ENCODE measurements at places on chromosomes 12 and 14.

GRCh38 chr12:107634530-107634929 lies 51.1 kb upstream of the PWP1 start:
- DNase-seq, result no peak

DNA sequence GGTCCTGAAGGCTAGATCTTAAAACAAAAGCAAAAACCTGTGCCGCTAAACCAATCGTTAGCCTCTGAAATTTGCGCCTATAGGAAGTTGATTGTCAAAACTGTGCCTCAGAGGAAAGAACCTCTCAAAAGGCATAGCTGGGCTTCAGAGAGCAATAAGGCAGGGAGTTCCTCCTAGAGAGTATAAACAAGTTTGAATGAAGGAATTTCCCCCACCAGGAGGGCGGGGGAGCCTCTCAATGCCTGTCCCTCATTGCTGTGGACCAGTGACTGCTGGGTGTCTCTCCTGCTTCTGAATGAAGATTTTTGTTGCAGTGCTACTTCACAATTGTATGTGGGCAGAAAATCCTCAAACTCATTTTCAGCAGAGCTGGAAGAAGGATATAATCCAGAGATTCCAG lies 88.6 kb downstream of the KCNK10 start:
- DNase-seq, result no peak

DNA sequence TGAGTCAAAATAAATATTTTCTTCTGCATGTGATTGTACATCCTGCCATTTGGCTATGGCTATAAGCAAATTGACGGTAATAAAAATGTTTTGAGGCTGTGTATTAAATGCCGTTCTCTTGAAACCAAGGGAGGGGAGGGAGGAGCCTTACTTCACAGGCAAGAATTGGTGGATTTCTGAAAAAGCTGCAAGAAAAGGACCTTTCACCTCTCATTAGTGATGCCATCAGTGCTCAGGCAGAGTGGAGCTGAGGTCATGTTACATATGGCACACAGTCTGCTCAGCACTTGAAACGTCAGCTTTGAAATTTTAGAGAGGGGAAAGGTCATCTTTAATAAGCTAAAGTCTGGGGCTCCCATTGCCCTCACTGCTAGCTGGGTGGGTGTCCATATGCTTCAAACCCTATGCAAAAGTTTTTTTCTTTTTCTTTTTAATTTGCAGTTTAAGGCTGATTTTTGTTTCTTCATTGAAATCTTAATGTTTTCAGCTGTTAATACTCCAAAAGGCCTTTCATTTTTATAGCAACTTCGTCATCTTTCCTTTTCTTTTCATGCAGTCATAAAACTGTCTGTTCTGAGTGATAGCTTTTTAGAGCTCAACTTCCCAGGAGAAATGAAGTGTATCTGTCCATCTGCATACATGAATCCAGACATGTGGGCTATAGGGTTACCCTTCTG lies 9.8 kb upstream of the SIX1 start:
- DNase-seq, result no peak

DNA sequence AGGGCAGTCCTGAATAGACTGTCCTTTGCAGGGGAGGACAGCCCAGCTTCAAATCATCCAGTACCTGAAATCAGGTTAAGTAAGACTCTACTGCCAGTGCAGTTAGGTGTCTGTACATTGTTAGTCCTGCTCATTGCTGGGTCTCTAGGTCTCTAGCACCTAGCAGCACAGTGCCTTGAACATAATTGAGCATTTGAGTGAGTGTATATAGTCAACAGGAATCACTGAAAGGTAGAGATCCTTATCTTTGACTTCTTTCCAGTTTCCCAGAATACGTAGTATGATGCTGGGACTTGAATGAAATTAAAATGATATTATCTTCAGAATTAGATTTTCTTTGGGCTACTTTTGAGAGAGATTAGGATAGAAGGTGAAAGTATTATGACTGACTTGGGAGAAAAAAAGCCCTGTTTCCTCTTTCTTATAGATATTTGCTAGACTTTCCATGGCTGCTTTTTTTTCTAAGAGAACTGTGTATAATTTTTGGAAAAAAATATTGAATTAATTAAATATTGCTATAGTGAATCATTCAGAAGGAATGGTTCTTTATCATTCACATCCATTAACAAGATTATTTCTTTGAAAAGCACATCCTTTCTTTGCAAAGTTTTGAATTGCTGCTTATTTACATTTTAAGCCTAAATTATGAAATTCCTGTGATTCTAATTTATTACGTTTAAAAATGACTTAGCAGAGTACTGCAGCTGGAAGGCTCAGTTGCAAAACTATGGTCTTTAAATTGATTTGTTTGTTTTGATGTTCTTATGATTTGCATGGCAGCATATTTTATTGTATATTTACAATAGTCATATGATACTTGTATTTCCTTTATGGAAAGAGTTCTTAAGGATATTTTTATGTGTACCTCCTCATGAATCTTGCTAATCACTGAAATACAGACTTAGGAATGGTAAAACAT lies 51.6 kb downstream of the PPP4R4 start:
- no peak for DNase-seq

GRCh38 chr12:47139000-47139681 lies 59.4 kb upstream of the AMIGO2 start:
- DNase-seq, result no peak

- no peak for DNase-seq
Observed at GRCh38 chr12:124314766-124315165, 19.9 kb downstream of the RFLNA start.

All from GM10248 (cell line).